ENCODE measurements at places on chromosomes 13 and 19. TPM values are rescaled to one million over a fixed set of nuclear protein-coding genes. Genes with fewer than 3 reads are reported as not detected.
A peak's percentile ranks its signal among the peaks of the same experiment; 100 is the strongest.

SYCN gene
- total RNA-seq = not detected

DNA sequence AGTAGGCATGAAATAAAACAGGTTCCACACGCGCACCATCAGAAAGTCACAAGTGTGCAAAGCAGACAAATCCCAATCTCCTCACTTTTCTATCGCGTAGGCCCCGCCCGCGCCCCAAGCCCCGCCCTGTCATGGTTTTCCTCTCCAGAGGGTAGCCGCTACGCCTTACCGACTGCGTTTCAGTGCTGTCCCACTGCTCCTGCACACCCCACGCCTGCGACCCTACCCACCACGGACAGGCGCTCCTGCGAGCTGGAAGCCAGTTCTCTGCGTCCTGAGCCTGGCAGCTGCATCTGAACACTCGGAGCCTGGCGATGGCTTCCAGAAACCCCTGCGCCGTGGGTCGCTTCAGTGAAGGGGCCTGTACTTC, 379 bp upstream of the ZNF470 start:
- DNase-seq = no peak

- DNase-seq = no peak
These were observed 6.8 kb upstream of the ZNF429 start for GRCh38 chr19:21498651-21499050.

DNA sequence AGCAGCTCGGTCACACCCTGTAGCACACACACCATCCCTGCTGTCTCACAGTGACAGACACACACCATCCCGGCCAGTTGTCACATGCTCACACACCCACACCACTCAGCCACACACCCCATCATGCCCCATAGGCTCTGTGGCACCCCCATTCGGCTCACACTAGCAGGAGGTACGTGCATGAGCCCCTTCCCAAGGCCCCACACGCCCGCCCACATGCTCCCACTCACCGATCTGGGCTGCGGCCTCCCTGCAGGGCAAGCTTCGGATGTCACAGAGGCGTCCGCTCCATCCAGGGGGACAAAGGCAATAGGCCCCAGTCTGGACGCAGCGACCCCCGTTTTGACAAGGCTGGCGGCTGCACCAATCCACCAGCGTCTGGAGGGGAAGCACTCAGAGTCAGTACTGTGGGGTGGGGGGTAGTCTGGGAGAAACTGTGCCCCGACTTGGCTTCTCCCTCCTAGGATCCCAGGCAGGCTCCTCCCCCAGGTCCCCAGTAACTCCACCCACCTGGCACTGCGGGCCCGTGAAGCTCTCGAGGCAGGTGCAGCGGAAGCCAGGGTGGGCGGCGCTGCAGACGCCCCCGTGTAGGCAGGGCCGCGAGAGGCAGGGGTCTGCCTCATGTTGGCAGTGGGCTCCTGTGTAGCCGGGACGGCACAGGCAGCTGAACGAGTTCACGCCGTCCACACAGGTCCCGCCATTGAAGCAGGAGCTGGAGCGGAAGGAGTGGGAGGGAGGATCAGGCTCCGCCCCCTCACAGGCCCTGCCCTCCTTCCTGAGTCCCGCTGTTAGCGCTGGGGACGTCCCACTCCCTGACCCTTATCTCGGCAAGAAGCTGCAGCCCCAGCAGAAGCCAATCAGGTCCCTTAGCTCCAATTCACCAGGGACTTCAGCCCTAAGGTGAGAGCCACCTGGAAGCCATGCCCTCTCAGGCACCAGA, 20.1 kb downstream of the NOTCH3 start:
- DNase-seq = no peak

DNA sequence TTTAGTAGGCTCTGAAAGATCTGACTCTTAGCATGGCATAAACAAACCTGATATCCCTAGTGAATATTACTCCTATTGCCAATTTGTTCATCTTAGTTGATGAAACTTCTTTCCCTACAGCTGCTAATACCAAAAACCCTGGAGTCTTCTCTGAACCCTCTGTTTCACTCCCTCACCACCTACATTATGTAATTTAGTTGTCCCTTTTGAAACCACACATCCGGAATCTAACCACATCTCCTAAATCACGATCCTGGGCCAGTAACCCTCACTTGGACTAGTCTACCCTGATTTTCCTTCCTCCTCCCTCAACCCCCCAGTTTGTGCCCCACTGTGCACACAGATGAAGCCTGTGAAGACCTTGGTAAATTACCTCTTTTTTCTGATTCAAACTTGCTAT, 1.2 kb downstream of the ZNF256 start:
- DNase-seq = no peak

GRCh38 chr19:1935484-1936208, 5.3 kb upstream of the CSNK1G2 start:
- DNase-seq = peak; percentile 35

DNA sequence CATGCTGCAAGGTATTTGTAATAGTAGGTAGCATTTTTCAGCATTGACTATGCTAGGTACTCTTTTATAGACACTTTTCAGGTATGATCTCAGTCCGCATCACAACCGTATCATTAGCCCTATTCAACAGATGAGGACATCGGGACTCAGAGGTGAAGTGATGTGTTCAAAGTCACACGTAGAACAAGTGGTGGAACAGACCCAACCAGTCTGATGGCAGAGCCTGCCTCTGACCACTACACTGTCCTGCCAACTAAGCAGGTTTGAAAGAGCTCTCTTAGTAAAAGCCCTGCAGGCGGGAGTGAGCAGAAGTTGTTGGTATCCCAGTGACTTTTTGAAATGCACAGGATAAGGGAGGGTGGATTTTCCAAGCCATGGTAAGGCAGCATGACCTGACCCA, 20.2 kb downstream of the PAF1 start:
- DNase-seq = no peak

SNRPA gene
- total RNA-seq = 64.7 TPM

LILRB5 gene
- total RNA-seq = not detected

SLC10A2 gene
- not detected for total RNA-seq

DNA sequence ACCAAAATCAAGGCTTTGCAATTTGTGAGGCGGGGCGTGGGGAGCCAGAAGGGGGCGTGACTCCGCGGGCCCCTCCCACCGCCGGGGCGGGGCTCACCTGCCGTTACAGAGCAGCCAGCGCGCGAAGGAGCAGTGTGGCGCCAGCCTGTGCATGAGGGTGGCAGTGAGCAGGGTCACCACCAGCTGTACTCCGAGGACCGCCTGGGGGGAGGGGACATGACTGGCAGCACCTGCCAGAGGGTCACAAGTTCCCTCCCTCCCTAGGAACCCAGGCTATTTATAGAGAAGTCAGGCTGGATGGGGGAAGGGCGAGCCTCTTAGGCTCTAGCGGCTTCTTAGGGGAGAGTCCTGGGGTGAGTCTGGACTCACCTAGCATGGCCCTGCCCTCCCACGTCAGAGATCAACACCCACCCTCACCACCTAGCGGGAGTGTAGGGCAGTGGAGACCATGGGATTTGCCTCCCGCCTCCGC, 3.6 kb downstream of the TMEM161A start:
- DNase-seq = no peak

CEACAM1 gene
- 2.2 TPM for total RNA-seq

OPA3 gene
- 4.0 TPM for total RNA-seq

GRCh38 chr19:42657556-42657955, 62.8 kb upstream of the CEACAM8 start:
- DNase-seq = peak; percentile 18

DNA sequence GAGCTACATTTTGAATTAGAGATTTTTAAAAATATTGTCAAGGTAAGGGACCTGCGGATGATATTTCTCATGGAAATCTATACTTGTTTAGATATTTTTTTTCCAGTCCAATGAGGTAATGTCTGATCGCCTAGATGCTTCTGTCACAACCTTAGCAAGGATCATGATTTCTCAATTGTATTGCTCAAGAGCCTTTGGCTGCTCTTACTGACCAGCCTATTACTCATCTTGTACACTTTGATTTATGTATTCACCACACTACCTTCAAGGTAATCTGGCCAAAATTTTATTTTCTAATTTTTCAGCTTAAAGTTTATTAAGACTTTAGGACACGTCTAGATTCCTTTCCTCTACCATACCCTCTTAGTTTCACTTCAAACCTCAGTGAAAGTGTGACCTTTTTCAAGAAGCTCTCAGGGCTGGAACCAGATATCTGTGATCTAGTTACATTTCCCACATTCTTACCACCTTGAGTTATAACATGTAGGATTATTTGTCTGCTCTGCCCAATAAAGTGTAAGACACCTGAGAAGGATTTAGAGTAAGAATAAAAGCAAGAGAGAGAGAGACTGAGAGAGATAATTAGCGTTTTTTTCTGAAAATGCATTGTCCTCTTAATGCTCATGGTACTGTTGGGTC, 197.1 kb downstream of the ITGBL1 start:
- peak; percentile 65 for DNase-seq

- no peak for DNase-seq
These were observed 34.4 kb downstream of the PEPD start for GRCh38 chr19:33486936-33487811.

SHANK1 gene
- total RNA-seq = 0.48 TPM

- DNase-seq = peak; percentile 57
These were observed 10.2 kb upstream of the FUT2 start for GRCh38 chr19:48685583-48685982.

GRCh38 chr19:41637484-41637883, 10.6 kb upstream of the CEACAM4 start:
- DNase-seq = no peak

DNA sequence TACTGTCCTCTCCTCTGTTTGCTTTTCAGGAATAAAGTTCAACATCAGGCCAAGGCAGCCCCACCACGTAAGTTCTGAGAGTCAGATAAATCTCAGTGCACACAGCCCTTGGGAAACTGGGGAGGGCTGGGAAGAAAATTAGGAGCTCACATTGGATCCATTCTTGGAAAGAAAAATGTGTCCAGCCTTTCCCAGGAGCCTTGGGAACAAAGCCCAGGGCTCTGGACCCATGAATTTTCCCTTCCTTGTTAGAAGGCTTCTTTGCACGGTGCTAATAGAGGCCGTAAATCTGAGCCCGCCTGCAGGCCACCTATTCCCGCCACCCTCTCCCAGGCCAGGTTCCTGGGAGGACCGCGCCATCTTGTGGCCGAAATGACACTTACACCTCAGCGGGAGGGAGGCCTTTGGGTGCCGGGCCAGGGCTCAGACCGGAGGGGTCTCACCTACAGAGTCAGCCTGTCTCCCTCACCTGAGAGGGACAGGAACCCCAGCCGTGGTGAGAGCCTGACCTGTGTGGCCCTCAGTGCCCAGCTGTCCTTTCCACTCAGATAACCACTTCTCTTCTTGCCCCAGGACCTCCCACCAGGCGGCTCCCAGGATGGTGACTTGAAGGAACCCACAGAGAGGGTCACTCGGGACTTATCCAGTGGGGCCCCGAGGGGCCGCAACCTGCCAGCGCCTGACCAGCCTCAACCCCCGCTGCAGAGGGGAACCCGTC, 25.1 kb upstream of the KCTD15 start:
- DNase-seq = peak; percentile 51

DNA sequence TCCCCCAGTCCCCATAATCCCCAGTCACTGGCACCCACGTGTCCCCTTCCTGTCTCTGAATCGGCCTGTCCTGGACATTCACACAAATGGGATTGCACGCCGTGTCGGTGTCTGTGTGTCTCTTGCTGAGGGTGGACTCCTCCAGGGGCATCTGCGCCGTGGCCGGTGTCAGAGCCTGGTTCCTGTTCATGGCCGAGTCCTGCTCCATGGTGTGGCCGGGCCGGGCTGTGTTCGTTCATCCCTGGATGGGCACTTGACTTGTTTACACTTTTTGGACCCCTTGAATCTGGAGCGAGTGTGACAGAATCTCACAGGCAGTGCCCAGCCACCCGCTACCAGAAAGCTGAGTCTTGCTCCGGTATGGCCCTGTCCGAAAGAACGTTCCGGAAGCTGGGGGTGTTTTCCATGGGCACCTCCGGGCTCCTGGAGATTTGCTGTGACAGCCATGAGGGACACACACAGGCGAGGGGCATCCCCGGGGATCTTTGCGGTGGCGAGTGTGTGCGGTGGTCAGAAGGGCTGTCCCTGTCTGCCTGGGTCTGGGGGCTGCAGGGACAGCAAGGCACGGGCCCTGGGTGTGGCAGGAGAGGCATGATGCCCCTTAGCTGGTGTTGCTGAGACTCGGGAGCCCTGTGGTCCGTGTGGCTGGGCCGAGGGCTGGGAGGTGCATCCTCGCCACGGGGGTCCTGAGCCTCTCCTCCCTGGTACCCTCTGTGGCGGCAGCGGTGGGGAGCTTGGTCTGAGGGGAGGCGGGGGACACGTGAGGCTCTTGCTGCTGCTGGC, 6.4 kb upstream of the MEX3D start:
- no peak for DNase-seq

GRCh38 chr19:8592231-8593009, 15.2 kb upstream of the MYO1F start:
- DNase-seq = peak; percentile 87

ZNF266 gene
- total RNA-seq = 15.4 TPM

KISS1R gene
- total RNA-seq = not detected

DNA sequence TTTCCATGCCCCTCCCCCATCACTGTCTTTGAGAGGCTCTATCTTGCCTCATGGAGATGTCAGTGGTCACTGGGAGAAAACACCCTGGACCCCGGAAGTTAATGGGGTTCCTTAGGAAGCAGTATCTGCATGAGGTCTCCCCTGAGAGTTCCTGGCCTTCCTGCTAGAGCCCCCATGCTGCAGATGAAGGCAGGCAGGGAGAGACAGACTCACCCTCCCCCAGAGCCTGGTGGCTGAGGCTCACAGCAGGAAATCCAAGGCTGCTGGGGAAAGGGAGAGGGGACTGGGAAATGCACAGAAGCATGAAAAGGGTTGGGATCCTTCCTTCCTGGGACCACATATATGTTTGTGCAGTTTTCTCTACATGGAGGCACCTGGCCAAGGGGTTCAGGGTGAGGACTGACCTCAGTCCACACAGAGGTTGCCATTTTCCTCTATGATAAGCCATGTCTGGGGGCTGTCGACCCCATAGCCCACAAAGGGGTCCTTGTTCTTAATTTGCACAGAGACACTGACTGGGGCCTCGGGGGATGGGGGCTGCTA, 95.4 kb downstream of the RNASEH2B start:
- DNase-seq = no peak

DNA sequence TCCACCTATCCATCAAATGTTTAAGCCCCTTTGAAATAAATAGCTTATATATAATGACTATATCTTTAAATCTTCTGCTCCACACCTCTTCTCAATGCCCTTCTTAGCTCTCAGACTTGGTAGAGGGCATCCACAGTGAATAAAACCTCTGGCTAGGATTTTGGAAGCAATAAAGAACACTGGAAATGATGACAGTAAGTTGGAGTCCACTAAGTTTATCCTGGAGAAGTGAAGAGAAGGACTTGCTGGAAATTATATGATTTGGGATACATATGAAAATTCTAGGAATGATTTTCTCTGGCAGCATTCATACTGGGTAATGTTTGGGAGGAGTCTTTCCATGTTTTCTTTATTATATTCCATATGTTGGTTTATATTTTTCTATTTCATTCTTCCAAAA, 133.5 kb upstream of the KL start:
- DNase-seq = no peak

- DNase-seq = no peak
These were observed 85.2 kb downstream of the EDNRB start for GRCh38 chr13:77833331-77833863.

DNA sequence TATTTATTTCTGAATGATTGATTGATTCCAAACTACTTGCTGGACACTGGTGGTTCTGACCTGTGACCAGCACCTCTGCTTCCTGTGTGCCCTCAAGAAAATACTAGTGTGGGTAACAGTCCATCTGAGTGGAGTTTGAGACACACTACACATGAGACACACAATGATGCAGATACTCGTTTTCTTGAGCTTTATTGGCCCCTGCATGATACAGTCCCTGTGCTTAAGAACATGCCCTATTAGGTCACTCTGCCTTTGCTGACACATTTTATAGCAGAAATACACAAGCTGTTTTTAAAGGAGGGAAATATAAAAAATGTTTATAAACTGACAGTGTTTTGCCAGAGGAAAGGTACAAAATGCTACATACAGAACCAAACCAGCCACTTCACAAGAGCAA, 126.9 kb downstream of the STK24 start:
- no peak for DNase-seq

DPF1 gene
- total RNA-seq = 6.4 TPM

Measured in A172 (cell line).